ENCODE measurements at places on chromosomes 4 and X. TPM values are rescaled to one million over a fixed set of nuclear protein-coding genes. Genes with fewer than 3 reads are reported as not detected.

Gene ZGRF1
- total RNA-seq: 26.7 TPM

Gene TMSB15B
- 4.9 TPM for total RNA-seq

Gene TSPAN7
- not detected for total RNA-seq

Gene GYPB
- total RNA-seq: not detected

Gene EDA2R
- 12.6 TPM for total RNA-seq

Gene GABRE
- total RNA-seq: 15.2 TPM

Gene UCP1
- not detected for total RNA-seq

Gene VEGFC
- 45.3 TPM for total RNA-seq

Gene MGAT4D
- total RNA-seq: not detected

Gene HTRA3
- 0.55 TPM for total RNA-seq

Gene SPANXC
- total RNA-seq: not detected

Gene TCEAL7
- total RNA-seq: 44.3 TPM

Gene STK32B
- 1.1 TPM for total RNA-seq

Gene ACOX3
- 30.1 TPM for total RNA-seq
